ENCODE measurements at places on chromosomes 16 and 17. TPM values are rescaled to one million over a fixed set of nuclear protein-coding genes. Genes with fewer than 3 reads are reported as not detected.

CEMP1 gene
- total RNA-seq: 0.12 TPM

PTGES3L gene
- 0.44 TPM for total RNA-seq

LITAFD gene
- not detected for total RNA-seq

RCVRN gene
- not detected for total RNA-seq

TSPOAP1 gene
- total RNA-seq: 4.0 TPM

GSPT1 gene
- total RNA-seq: 78.1 TPM

DDX28 gene
- 20.3 TPM for total RNA-seq

INCA1 gene
- 0.11 TPM for total RNA-seq

PRR11 gene
- total RNA-seq: 21.9 TPM

NTN1 gene
- total RNA-seq: 0.12 TPM

SSTR5 gene
- total RNA-seq: not detected

SULT1A4 gene
- 1.1 TPM for total RNA-seq

PRR35 gene
- 0.11 TPM for total RNA-seq

MYBBP1A gene
- total RNA-seq: 52.6 TPM

KRTAP1-5 gene
- total RNA-seq: 54.1 TPM

HEATR9 gene
- total RNA-seq: not detected

SCGB1C2 gene
- total RNA-seq: not detected

TMEM235 gene
- total RNA-seq: not detected

Measured in uterine smooth muscle cell (primary cell).